ENCODE measurements at places on chromosomes 13 and 19. TPM values are rescaled to one million over a fixed set of nuclear protein-coding genes. Genes with fewer than 3 reads are reported as not detected.

DNA sequence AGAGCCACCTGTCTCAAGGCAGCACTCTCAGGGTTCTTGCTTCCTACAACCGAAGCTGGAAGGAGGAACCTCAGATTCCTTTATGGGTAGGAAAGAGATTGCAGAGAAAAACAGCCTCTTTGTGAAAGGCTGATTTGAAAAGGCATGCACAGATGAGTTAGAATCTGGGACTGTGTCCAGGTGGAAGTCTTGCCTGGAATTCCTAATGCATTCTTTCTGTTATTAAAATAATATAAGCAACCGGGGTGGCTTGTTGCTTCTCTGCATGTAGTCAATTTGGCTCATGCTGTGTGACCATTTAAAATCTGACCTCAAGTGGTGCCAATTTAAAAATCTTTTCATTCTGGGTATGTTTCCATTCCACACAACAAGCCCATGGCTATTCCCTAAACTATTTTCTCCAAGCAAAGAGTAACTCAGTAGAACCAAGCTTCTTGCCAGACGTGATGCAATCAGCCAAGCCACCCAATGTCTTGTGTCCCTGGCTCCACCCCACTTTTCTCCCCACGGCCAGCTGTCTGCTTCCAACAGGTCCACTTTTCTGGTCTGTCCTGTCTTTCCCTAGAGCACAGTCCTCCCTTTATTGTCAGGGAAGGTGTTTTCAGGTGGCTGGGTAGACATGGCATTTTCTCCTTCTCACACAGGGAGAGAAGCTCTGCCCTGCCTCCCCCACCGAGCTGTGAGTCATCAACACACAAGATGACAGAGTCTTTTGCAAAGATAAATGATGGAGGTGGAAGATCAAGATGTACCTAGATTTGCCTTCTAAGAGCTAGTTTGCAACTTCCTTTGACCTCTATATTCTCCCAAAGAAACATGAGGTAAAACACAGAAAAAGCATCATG, 394.3 kb downstream of the FOXO1 start:
- DNase-seq = no peak

SLC1A6 gene
- 18.5 TPM for total RNA-seq

HCST gene
- total RNA-seq = not detected

GRCh38 chr13:51955281-51955771, 55.9 kb downstream of the ATP7B start:
- no peak for DNase-seq

ZNF677 gene
- total RNA-seq = 60.5 TPM

IGFL3 gene
- total RNA-seq = not detected

DNA sequence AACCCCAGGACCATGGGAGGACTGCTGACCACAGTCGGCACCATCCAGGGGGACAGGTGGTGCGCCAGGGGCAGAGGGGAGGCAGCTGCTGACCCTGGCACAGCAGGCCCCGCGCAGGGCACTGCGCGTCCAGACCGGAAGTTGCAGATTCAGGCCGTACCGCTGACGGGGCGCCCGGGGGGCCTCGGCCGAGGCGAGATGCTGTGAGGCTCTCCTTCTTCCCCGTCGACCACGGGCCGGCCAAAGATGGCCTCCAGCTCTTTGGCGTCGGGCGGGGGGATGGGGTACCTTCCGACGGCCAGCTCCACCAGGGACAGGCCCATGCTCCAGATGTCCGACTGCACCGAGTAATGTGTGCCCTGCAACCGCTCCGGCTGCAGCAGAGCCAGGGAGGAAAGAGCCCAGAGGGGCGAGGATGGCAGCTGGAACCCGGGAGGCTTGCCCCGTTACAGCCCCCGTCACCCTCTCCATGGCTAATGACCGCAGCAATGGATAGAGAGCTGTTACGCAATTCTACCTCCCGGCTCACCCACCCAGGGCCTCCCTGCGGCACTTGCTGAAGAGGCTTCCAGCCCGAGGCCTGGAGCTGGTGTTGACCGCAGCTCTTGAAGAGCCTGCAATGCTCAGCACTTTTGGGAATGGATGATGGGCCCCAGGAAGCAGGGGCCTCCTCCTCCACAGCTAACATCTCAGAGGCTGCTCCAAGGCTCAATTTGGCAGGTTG, 24.7 kb downstream of the MAP2K2 start:
- no peak for DNase-seq

HNRNPA1L2 gene
- 3.6 TPM for total RNA-seq

SHFL gene
- total RNA-seq = 21.9 TPM

- DNase-seq = no peak
These were observed 13.5 kb upstream of the ESD start for GRCh38 chr13:46810440-46810839.

- DNase-seq = no peak
These were observed 17.9 kb downstream of the BTBD2 start for GRCh38 chr19:1997353-1998233.

DNA sequence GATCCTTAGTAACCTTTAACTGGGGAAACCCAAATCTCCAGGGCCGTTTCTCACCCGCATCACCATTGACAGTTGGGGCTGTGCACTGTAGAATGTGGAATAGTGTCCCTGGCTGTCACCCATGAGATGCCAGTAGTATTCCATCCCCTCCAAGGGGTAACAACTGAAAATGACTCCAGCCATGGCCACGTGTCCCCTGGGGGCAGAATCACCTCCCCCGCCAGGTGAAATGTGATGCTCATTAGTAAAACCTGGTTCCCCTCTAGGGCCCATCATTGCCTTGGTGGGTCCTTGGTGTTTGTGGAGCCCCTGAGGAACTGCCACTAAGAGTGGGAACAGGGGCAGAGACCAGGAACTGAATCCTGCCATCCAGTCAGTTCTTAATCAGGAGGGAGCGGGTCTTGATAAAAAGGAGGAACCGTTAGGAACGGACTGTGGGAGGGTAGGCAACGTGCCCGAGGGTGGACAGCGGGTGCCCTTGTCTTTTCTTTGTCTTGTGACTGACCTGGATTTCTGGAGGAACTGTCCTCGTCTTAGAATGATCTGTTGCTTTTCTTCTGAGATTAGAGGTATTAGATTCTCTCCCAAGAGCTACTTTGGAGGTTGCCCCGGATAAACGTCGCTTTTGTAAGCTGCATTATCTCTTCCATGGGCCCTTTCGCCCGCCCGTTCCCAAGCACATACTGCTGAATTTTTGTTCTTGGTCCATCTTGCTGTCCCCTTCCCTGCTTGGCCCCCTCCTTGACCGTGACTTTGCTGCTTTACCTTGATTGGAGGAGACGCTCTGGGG, 3.5 kb downstream of the MYO9B start:
- no peak for DNase-seq

DNA sequence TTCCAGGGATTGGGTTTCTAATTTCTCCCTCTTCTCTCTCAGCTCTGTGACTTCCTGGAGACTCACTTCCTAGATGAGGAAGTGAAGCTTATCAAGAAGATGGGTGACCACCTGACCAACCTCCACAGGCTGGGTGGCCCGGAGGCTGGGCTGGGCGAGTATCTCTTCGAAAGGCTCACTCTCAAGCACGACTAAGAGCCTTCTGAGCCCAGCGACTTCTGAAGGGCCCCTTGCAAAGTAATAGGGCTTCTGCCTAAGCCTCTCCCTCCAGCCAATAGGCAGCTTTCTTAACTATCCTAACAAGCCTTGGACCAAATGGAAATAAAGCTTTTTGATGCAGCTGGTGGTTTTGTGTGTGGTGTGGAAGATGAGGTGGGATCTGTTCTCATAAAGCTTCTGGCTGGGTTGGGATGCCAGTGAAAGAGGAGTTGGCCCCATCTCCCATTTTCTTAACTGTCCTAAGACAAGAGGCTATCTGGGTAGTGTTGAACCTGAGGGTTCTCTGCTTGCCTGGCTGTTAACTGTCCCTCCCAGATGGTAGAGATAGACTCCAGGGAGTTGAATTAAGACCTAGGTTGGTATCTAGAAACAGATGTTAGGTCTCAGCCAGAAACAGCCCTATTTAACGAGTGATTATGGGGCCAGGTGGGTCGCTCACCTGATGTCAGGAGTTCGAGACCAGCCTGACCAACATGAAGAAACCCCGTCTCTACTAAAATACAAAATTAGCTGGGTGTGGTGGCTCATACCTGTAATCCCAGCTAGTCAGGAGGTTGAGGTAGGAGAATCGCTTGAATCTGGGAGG, 1.6 kb downstream of the FTL start:
- DNase-seq = no peak

OR7C2 gene
- not detected for total RNA-seq

USHBP1 gene
- total RNA-seq = 5.2 TPM

- DNase-seq = no peak
These were observed 9.3 kb downstream of the ZIC5 start for GRCh38 chr13:99962242-99962641.

DNA sequence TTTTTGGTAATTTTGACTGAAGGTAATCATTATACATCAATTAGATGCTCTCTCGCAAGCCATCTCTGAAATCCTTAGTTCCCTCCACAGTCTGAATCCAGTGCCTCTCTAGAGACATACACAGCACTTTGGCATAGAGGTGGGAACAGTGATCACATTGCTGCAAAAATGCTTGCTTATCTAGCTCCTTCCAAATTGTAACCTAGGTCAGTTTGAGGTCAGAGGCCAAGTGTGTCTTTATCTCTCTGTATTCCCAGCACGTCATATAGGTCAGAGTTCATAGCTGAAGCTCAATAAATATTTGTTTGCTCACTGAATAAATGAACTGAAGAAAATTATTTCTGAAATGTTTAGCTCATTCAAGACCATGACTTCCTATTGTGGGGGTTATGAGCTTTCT, 462.5 kb downstream of the DIAPH3 start:
- DNase-seq = no peak

DNA sequence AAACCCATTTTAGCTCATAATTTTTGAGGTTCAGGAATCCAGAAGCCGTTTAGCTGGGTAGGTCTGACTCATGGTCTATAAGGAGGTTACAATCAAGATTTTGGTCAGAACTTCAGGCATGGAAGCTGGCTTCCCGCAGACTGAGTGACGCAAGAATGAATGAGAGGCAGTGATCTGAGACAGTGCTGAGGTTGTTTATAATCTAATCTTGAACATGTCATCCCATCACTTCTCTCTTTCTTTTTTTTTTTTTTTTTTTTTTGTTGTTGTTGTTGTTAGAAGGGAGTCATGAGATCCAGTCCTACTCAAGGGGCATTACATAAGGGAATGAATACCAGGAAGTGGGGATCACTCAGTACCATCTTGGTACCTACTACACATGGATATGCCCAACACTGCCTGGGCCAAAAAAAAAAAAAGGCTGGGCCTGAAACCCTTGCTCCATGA, 217.4 kb downstream of the DLEU7 start:
- no peak for DNase-seq

KLHL1 gene
- total RNA-seq = not detected

- DNase-seq = no peak
These were observed 369.6 kb downstream of the DCT start for GRCh38 chr13:94109715-94110374.

GRCh38 chr13:59625111-59625510, 538.6 kb downstream of the DIAPH3 start:
- DNase-seq = no peak
